ENCODE measurements at places on chromosomes 6 and 20. TPM values are rescaled to one million over a fixed set of nuclear protein-coding genes. Genes with fewer than 3 reads are reported as not detected.

GRCh38 chr20:15831201-15831600 is 742.0 kb downstream of the KIF16B start:
- no peak for DNase-seq

- no peak for DNase-seq
Measured at GRCh38 chr6:2035046-2035445, 210.4 kb downstream of the GMDS start.

- DNase-seq, result no peak
Measured at GRCh38 chr20:53767206-53767930, 173.7 kb upstream of the ZNF217 start.

The OLIG3 gene
- total RNA-seq, result not detected

The SLA2 gene
- 0.39 TPM for total RNA-seq

- no peak for DNase-seq
Measured at GRCh38 chr6:51005779-51006178, 187.1 kb downstream of the TFAP2B start.

DNA sequence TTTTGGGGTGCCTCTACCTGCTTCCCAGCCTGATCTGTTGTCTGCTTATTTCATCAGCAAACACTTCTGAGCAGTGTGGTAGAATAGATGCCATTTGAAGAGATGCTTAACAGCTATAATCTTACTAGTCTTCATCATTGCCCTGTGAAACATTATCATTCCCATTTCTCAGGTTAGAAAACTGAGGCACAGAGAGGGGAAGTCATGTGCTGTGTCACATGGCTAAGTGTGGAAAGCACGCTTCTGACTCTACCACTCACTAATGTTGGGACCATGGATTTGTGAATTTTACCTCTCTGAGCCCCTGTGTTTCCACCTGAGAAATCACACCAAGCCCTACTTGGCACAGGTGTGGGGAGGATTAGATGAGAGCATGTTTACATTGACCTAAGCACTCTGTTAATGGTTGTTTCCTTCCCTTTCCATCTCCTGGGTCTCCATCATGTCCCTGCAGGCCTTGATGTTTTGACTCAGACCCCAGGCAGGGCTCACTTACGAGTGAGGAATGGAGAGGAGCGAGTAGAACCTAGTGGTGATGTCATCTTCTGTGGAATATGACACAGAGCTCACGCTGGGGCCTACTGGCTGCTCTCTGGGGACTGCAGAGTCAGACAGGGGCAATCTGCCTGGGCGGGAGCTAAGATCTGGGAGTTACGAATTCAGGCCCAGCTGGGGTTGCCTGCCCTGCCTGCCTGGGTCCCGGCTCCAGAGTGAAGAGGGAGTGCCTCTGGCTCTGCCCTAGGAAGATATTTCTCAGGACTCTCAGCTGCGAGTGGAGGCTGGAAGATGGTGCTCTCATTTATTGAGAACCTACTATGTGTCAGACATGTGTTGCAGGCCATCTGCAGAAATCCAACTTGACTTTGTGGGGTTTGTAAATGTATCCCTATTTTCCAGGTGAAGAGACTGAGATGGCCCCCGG is 64.3 kb downstream of the CDH22 start:
- no peak for DNase-seq

DNA sequence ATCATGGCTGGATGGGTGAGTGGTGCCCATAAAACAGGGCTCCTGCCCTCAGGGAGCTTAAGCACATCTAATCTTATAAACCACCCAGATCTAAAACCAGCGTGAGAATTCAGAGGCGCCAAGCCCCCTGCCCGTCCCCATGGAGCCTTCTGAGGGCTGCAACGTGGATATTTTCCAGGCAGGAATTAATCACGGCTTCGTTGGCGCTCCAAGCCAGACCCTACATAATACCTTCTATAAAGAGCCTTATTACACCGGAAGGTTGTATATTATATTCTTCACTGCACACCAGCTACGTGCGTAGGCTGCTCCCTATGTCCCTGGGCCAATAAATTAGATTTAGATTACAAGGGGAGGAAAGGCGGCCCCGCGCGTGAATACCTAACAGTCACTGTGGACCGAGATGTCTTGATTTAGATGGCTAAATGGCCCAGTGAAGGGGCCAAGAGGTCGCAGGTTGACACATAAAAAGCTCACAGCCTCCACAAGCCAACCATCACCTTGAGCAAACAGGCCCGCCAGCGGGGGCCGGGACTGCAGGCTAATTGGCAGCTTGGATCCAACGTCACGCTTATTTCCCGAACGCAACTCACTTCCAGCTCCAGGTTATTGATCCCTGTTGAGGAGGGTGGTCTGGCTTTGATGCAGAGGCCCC is 64.7 kb upstream of the APCDD1L start:
- no peak for DNase-seq

GRCh38 chr6:69392745-69393144 is 404.1 kb downstream of the LMBRD1 start:
- no peak for DNase-seq

DNA sequence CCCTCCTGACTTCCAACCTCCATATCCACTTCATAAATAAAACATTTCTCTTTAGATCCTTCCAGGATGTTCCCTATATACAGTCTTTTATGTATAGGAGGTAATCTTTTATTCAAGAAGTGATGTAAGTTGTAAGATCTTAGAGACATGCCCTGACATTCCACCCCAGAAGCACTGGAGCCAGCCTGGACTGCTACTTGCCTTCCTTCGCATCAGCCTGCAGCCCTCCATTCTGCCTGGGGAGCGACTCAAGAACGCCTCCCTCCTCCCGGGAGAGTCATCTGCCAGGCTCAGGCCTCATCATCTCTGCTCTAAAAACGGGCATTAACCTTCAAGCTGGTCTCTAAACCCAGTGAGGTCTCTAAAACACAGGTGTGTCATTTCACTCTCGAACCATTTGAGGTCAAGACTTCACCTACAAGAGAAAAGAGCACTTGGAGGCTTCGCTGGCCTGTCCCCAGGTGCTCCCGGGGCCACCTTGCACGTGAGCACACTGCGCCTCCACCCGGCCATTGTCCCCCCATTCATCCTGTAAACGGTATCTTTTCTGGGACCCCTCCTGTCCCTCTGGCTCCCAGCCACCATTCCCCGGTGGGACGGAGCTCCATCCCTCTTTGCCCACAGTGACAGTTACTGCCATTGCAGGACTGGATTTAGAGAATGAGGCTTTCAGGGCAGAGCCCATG is 107.5 kb upstream of the PDE10A start:
- DNase-seq, result no peak

The NFKBIE gene
- total RNA-seq, result 3.8 TPM
